Esophagus muscularis mucosa (tissue), 4 donors: ENCODE measurements at places on chromosomes 4 and X. TPM values are rescaled to one million over a fixed set of nuclear protein-coding genes. Genes with fewer than 3 reads are reported as not detected.

TLR2 gene
- total RNA-seq, result 39.8 TPM

TMPRSS11D gene
- not detected for total RNA-seq

SPANXN2 gene
- not detected for total RNA-seq

CFAP99 gene
- total RNA-seq, result not detected

LAMP2 gene
- 60.6 TPM for total RNA-seq

TMA16 gene
- 16.2 TPM for total RNA-seq

FAM120C gene
- 6.4 TPM for total RNA-seq

H2BW2 gene
- not detected for total RNA-seq

TECRL gene
- 0.11 TPM for total RNA-seq

LARP7 gene
- total RNA-seq, result 46.4 TPM

FAT1 gene
- 170 TPM for total RNA-seq

STK32B gene
- 3.8 TPM for total RNA-seq

GPRASP1 gene
- 14.9 TPM for total RNA-seq

BEX3 gene
- total RNA-seq, result 137 TPM

MAGED4 gene
- total RNA-seq, result 9.1 TPM

RIPPLY1 gene
- total RNA-seq, result not detected
